ENCODE measurements at places on chromosomes 2 and 18.

DNA sequence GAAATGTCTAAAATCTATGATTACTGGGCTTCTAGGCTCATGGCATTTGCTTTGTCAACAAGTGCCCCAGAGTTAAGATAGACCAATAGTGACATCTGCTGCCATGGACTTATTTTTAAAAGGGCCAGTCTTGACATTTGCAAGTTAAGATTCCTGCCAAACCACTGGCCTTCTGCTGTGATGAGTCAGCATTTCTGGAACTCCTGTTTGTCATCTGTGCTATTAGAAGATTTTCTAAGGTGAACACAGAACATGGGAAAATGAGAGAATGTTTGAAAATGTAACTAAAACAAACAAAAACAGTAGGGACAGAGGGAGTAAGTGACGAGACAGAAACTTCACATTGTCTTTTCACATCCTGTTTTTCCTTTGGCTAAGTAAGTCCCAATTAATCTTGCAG is 93.7 kb upstream of the WDR75 start:
- DNase-seq: no peak

GRCh38 chr2:179817181-179817841 is 44.1 kb downstream of the ZNF385B start:
- DNase-seq: no peak

- DNase-seq: no peak
Observed at GRCh38 chr2:85396531-85397470, 13.4 kb downstream of the CAPG start.

- no peak for DNase-seq
Observed at GRCh38 chr2:41694536-41695049, 353.2 kb upstream of the PKDCC start.

DNA sequence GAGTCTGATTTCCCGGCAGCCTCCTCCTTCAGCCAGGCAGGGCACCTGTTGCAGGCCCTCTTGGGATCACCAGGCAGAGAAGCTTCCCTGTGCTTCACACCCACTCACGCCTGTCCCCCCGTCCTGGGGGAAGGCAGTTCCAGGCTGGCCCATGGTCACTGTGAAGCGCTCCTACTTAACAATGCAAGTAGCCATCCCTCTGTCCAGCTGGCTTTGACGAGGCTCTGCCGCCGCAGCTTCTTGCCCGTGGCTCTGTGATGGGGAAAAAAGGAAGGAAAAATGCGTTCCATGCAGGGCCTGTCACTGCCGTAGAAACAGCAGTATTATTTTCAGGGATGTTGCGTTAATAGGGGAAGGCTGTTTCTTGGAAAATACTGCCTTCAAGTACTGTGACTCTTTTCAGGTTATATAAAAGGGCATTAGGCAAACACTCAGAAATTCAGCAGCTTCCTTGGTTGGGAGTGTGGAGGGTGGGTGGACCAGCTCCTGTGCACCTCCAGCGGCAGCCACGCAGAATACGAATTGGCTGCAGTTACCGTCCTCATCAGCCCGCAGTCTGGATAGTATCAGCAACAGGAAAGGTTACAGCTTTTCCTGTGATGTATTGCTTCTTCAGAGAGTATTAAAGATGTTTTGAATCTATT is 232.3 kb downstream of the KLHL29 start:
- DNase-seq: no peak
